ENCODE measurements at places on chromosomes 11 and 22. TPM values are rescaled to one million over a fixed set of nuclear protein-coding genes. Genes with fewer than 3 reads are reported as not detected.

DNA sequence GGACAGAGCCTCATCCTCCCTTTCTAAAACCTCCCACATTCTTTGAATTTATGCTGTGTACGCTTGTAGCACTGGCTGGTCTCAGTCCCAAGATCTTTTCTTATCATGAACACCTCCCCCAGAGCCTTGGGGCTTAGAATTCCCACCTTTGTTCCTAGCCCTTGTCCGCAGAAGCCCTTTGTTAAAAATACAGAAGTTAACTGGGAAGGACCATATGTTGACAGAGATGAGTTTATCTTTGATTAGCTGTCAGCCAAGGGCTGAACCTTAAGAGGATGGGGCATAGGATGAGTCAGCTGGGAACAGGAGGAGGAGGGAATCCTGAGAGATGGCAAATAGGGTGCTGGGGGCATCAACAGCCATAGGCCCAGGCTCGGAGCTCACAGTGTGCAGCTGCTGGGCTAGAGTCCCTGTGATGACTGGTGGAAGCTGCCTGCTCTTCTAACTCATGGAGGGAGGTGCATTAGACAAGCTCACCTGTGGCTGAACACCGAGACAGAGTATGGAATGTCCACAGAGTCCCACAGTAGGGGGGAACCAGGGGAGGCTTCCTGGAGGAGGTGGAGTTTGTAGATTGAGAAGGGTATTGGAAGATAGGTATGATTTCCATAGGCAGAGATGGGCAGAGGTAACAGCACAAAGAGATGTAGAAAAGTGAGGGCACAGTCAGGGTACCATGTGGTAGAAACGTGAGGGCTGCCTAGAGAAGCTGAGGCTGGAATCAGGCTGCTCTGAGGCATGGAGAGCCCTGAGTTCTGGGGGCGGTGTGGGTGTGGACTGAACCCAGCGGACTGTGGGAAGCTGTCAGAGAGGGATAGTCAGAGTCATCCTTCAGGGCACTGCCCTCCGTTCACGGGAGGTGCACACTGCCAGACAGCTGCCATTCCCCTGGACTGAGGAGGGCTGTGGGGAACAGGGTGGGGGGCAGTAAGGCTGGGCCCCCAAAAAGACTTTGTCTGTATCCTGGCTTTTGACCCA lies 9.9 kb downstream of the MICAL2 start:
- no peak for DNase-seq

GRCh38 chr11:27894552-27894951 lies 194.3 kb upstream of the BDNF start:
- no peak for DNase-seq

DNA sequence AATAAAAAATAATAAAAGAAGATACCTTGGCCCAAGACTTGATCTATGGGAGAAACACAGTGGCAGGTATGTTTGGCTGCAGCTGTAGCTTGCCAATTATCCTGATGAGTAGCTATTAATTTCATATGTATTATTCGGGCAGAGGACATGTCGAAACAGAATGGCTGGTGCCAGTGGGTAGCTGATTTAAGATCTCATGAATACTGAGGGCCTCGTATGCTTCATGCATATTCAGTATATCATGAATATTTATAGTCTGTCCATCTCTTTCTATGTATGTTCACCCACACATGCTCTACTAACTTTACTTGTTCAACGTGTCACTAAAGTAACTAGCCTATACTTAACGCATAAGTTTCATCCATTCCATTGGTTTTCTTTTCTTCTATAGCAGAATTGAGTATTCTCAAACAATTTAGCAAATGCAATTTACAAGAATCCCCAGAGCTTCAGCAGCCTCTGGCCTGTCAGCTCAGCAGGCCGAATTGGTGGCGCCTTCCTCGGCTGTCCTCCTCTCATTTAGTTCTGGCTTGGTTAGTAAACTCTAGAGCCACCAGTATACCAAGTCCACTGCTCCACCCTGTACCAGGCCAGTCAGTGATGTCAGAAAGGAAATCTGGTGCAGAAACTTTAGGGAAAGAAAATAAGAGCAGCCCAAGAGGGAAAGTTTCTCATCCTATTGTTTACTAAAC lies 17.9 kb downstream of the ART5 start:
- DNase-seq, result no peak

DNA sequence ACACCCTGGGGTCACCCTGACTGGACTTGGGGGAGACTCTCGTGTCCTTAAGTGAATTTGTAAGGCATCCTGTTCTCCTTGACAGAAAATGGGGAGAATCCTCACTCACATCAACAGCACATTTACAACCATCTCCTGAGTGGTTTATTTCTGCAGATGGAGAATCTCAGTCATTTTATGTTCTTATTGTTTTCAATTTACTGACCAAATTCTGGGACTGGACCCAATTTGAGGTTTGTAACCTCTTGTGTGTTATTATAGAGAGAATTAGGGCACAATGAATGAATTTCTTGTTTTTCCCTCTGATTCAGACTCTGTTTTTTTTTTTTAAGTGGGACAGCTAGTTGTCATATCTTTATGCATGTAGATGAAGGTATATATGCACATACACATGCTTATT lies 104.9 kb downstream of the ADAMTS15 start:
- DNase-seq, result no peak

GRCh38 chr11:125287491-125288210 lies 123.1 kb downstream of the PKNOX2 start:
- no peak for DNase-seq

ADSL gene
- 82.3 TPM for polyA plus RNA-seq

DNA sequence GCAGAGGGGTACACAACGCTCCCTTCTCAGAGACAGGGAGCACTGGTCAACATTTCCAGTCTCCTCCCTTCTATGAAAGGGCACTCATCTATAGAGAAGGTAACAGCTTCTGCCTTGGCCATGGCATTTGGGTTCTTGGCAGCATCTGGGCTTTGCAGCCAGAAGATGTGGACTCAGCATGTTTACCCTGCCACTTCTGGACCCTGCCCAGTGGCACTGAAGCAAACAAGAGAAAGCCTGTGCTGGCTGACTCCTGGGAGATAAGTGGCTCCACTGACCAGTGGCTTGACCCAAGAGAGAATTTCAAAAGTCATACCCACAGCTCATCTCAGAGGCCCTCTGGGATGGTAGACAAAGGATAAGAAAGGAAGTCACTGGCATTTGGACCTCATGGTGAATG lies 8.0 kb downstream of the CSNK2A3 start:
- no peak for DNase-seq

ST13 gene
- 23.6 TPM for polyA plus RNA-seq

- DNase-seq, result no peak
These were observed 34.1 kb downstream of the CHRDL2 start for GRCh38 chr11:74696939-74697675.

DNA sequence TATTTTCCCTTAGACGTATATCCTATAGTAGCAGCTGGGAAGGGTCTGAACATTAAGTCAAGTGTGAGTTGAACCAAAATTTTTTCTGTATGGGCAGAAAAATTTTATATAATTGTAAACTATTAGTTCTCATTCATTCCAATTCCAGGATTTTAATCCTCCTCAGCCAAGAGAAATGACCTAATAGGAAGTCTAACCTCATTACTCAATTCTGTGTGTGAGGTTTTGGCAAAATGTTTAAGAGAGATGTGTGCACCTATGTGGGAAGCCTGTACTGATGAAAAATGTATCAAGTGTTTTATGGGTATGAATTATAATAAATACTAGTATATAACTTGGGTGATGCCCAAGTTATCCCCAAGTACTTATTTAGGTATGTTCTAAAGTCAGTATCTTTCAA lies 311.6 kb upstream of the PITPNB start:
- DNase-seq, result no peak

GRCh38 chr11:35066030-35066429 lies 72.9 kb upstream of the CD44 start:
- DNase-seq, result peak; percentile 82

DNA sequence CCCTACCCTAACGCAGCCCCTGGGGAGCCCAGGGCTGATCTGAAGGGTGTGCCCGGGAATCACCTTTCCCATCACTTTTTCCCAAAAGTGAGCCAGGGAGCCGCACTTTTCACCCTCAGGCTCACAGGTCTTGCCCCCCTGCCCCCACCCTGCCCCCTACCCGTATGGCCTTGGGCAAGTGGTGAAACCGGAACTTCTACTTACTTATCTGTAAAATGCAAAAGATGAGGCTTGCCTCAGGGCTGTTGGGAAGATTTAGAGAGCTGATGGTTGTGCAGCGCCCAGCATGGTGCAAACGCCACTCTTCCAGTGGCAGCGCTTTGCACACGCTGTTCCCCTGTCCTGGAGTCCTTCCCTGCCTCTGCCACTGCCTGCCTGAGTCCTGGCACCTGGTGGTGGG lies 8.0 kb downstream of the SYT12 start:
- DNase-seq, result no peak

ANO9 gene
- 0.28 TPM for polyA plus RNA-seq

DNA sequence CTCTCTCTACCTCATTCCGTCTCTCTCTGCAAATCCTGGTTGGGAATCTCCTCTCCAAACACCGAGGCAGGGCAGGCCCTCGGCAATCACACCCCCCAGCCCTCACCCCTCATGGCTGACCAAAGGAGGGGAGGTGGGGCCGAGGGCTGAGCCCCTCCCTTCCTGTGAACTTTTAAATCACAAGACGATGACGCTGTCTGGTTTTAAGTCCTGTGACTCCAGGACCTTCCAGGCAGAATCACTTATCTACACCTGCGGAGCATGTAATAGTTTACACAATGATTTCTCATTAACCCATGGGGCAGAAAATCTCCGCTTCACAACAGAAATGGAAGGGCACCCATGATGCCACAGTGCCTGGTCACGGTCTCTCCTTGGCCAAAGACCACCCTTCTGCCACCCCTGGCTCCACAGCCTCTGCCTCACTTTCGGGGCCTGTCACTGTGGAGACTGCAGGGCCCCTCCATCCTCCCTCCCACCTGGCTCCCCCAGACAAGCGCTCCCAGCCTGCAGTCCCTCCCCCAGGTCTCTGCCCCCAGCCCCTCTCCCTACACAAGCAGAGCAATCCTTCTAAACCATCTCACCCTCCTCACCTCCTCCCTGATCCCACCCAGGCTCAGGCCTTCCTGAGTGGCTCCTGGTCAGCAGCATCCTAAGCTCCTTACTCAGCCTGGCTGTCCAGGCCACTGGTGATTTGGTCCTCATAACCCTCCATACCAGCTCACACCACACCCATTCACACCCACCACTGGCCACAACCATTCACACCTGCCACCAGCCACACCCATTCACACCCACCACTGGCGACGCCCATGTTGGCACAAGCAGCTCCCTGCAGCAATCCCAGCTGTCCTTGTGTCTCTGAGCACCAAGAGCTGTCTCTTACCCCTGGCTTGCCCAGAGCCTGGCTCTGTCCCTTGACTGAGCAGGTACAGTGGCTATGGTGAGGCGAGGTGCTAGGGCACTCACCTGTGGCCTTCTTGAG lies 30.7 kb upstream of the ARFGAP3 start:
- no peak for DNase-seq

GRCh38 chr22:20573176-20573832 lies 65.9 kb downstream of the MED15 start:
- DNase-seq, result no peak

DNA sequence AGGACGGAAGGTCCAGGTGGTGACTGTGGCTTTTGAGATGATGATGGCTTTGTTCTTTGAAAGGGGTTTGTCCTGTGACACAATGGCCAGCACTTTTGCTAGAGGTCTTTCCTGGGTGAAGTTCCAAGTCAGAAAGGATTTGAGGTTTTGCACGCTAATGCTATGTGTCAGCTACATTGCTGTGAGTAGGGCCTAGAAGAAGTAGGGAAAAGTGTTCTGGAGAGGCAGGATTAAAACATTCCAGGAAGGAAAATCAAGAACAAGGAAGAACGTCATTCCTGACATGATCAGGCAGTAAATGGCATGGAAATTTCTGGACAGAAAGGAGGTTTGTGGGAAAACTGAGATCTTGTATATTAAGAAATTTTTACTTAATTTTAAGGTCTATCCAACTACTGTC lies 290.7 kb downstream of the NTM start:
- no peak for DNase-seq

GRCh38 chr11:33633251-33634003 lies 67.2 kb downstream of the C11orf91 start:
- no peak for DNase-seq

MIAT gene
- 0.17 TPM for polyA plus RNA-seq

BACE1 gene
- 6.9 TPM for polyA plus RNA-seq

DNA sequence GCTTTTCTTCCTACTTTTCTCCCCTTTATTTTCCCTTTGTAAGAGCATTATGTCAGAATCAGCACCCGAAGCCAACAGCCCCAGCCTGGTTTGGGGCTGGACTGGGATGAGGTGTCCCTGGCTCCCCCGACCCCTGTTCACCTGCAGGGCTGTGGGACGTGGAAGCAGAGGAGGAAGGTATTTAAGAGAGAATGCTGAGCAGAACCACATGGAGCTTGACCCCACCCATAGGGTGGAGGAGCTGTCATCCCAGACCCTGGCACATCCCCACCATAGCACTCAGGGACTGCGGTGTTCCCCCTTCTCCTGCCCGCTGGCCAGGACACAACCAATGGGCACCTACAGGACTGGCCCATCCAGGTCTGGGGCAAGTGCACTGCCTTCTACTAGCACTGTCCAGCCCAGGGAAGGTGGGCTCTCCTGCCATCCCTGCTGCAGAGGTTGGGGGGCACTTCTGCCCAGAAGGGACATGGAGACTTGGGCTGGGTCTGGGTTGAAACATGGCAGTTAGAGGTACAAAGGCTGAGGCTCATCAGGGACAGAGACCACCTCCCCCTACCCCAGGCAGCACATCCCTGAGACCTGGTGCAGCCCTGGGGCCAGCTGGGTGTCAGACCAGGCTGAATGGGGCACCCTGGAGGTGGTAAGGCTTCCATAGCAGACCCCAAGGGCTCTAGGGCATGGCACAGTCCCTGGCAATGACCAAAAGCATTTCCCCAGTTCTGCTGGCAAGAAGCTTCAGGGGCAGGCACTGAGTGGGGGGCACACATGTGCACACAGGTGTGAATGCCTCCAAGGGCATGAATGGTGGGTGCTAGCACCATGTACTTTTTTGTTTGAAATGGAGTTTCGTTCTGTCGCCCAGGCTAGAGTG lies 19.7 kb downstream of the TANGO2 start:
- no peak for DNase-seq

DNA sequence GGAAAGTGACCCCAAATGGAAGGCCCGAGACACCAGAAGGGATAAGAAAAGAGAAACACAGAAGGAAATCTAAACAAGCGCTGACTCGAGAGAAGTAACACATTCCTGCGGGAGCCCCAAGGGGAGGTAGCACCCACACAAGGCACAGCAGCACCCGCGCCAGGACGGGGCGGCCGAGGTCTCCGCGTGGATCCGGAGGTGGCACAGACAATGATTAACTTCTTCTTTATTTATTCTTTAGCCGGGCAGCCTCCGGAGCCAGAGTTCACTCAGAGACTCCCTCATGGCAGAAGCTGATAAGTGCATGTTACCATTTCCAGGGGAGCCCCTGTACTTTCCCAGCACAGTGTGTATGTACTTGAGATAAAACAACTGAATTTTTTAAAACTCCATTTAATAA lies 5.1 kb downstream of the TOLLIP start:
- DNase-seq, result no peak

GRCh38 chr11:78187366-78188285 lies 800 bp downstream of the KCTD21 start:
- peak; percentile 90 for DNase-seq
